ENCODE measurements at places on chromosomes 12 and 14.
A peak's percentile ranks its signal among the peaks of the same experiment; 100 is the strongest.

- DNase-seq: peak; percentile 86
Measured at GRCh38 chr12:71958993-71959578, 20.4 kb downstream of the TPH2 start.

DNA sequence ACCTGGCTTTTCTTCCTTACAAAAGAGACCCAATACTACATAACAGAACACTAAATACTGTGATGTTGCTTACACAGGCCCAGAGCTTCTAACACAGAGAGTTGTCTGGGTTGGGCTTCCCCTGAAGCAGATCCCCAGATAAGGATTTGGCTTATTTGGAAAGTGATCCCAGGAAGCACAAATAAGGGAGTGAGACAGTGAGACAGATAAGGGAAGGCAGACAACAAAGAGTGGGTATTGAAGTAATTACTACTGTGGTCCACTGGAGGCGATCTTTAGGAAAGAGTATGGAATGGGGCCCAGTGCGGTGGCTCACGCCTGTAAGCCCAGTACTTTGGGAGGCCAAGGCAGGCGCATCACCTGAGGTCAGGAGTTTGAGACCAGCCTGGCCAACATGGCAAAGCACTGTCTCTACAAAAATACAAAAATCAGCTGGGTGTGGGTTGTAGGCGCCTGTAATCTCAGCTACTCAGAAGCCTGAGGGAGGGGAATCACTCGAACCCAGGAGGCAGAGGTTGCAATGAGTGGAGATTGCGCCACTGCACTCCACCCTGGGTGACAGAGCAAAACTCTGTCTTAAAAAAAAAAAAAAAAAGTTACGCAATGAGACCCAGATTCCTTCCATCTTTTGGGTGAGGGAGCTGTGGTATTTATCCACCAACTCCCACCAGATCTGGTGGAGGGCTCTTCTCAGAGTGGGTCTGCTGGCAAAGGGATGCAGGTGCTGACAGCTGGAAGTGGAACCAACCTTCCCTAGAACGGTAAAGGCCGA, 10.2 kb upstream of the C12orf43 start:
- DNase-seq: no peak

- DNase-seq: no peak
Measured at GRCh38 chr14:92531106-92531873, 17.7 kb downstream of the RIN3 start.

GRCh38 chr14:95522556-95522955, 6.1 kb upstream of the SYNE3 start:
- no peak for DNase-seq

- DNase-seq: no peak
Measured at GRCh38 chr12:123607756-123608155, 5.9 kb downstream of the DDX55 start.

DNA sequence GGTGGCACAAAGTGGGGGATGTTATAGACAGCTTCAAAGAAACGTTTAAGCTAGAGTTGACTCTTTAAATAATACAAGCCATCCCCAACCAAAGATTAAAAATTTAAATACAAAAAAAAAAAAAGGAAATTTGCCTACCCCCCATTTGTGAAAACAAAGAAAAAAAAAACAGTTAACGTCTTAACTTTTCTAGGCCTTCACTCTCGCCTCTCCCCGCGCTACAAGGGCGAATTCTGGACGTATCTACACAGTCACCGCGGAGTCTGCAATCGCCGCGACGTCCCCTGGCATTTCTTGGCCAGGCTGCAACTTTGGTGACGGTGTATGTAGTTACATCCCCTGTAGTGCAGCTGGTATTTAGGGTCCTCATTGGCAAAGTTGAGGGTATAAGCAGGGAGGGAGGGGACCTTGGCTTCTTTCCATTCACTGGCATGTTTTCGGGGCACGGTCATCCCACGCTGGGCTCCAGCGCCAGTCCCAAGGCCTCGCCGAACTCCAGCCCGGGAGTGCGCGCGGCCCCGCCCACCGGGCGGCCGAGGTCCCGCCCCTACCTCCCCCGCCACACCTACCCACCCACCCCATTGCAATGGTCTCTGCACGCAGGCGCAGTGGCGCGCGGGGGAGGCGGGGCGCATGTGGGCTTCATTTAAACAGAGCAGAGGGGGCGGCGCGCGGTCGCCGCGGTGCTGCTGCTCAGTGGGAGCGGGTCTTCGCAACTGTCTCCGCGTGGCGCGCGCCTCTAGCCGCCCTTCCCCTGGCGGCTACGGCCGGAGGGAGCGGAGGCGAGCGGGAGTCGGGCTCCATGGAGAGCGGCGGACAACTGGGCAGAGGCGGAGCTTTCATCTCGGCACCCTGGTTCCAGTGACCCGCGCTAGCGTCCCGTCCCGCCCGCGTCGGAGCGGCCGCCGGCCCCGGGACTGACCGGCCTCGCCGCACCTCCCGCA, at the start of gene NUDT4:
Gene NUDT4, plus strand, starts transcription at position 674 of the 944 bp plus-strand sequence. CDS start 398 bp downstream, outside the sequence.
- peak; percentile 94 for DNase-seq

DNA sequence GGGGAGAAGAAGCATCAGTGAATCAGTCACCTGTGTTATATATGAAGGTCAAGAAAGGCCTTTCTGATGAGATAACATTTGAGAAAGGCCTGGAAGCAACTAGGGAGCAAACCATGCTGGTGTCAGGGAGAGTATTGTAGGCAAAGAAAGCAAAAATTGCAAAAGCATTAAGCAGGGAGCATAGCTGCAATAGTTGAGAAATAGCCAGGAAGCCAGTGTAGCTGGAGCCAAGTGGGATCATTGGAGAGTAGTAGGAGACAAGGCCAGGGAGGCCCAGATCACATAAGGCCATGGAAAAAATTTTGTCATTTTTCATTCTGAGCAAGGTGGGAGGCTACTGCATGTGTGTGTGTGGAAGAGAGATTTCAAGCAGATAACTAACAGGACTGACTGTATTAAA, 18.8 kb upstream of the MAGOHB start:
- DNase-seq: peak; percentile 66

Measured in fibroblast of gingiva (primary cell).